HAP-1 (cell line): ENCODE measurements at places on chromosomes 6 and 20.

GRCh38 chr6:5732496-5732895, 274.2 kb downstream of the NRN1 start:
- no peak for DNase-seq

DNA sequence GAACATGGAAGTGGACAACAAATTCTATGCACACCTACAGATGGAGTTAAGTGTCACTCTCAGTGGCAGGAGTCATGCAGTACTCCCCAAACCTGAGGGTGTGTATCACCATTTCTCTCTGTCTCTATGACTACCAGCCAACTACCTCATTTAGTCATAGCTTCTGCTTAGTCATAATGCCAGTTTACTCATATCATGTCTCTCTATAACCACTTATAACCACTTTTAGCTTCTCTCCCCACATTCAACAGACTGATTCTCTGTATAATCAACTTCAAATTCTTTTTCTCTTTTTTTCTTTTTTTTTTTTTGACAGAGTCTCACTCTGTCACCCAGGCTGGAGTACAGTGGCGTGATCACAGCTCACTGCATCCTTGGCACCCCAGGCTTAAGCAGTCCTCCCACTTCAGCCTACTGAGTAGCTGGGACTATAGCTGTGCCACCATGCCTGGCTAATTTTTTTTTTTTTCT, 13.8 kb upstream of the GTF3C6 start:
- no peak for DNase-seq

- no peak for DNase-seq
Observed at GRCh38 chr6:137798261-137798660, 68.8 kb upstream of the TNFAIP3 start.

GRCh38 chr20:22288156-22288555, 296.2 kb downstream of the FOXA2 start:
- no peak for DNase-seq
